ENCODE measurements at places on chromosomes 11 and 22.
A peak's percentile ranks its signal among the peaks of the same experiment; 100 is the strongest.

DNA sequence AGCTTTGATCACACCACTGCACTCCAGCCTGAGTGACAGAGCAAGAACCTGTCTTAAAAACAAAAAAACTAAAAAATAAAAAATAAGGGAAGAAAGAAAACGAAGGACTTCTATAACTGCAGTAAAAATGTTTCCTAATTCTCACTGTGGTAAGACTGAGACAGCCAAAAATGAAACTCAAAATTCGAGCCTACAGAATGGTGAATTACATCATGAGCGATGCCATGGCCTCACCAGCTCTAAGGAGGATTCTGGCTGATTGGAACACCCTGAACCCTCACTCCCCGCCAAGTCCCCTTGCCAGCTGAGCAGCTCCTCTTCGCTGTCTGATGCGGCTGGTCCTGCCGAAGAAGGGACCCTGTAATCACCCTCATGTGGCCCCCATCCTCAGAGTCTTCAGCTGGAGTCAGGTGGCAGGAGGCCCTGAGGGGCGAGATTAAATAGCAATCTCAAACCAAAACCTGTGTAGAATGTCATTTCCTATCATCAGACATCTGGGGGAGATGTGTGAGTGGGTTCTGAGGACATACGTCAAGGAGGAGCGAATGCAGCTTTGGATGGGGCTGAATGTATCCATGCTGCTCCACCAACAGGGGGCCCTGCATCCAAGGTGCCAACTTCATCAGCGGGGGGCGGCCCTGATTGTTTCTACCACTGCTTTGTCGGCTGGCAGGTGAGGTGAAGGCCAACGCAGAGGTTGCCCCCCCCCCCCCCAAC lies 29.2 kb downstream of the PDGFB start:
- peak; percentile 71 for DNase-seq

- DNase-seq: no peak
These were observed 317.8 kb downstream of the MIAT start for GRCh38 chr22:26974914-26975803.

DNA sequence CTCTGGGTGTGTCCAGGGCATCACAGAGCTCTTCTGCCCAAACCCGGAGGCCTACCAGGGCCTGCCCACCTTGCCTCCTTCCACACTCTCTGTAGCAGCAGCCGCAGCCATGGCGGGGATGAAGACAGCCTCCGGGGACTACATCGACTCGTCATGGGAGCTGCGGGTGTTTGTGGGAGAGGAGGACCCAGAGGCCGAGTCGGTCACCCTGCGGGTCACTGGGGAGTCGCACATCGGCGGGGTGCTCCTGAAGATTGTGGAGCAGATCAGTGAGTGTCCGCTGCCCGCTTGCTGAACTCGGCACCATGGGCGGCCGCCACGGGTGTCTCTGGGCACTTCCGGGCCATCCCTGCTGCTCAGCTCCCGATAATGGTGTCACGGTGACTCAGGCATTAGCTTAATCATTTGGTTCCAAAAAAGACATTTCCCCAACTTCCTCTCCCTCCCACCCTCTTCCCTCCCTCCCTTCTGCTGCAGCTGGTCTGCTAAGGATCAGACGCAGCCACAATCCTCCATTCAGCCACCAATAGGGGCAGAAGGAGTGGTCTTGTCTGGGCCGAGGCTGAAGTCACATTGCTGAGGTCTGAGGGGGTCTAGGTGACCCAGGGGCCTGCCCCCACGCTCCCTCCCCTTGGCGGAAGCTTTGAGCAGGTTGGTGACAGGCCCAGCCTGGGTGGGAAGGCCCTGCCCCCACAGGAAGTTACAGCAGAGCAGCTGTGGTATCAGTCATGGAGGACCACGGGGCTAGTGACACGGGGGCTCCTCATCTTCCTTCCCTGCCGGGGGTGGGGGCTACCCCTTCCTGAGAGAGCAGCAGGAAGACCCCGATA lies 950 bp downstream of the FERMT3 start:
- no peak for DNase-seq

DNA sequence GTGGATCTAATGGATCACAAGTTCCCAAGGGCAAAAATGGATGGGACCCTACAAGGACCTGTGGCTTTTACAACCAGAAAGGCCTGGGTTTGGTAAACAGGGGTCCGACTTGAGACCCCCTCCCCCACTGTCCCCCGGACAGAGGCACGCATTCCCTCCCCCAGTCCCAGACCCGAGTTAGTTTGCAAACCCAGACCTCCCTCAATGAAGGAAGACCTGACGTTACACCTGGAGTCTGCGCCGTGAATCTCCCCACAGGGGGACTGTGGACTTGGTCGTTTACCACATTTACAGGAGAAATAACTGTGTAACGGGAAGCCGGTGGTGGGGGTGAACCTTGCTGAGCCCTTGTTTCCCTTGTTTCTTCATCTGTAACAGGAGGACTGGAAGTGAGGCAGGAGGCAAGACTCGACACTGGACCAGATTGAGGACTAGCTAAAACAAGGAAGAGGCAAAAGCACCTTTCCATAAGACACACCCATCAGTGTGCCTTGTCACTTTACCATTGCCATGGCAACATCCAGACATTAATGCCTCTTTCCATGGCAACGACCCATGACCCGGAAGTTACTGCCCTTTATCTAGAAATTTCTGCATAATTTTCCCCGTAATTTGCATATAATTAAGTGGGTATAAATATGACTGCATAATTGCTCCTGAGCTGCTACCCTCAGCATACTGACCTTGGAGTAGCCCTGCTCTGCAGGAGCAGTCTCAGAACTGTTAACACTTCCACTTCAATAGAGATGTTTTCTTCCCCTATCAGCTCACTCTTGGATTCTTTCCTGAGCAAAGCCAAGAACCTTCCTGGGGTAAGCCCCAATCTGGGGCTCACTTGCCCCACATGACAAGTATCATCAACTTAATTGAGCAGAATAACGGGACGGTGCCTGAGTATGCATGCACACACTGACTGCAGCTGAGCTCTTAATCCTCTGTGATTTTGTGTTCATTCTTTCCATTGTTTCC lies 25.4 kb downstream of the PDGFB start:
- DNase-seq: peak; percentile 26

DNA sequence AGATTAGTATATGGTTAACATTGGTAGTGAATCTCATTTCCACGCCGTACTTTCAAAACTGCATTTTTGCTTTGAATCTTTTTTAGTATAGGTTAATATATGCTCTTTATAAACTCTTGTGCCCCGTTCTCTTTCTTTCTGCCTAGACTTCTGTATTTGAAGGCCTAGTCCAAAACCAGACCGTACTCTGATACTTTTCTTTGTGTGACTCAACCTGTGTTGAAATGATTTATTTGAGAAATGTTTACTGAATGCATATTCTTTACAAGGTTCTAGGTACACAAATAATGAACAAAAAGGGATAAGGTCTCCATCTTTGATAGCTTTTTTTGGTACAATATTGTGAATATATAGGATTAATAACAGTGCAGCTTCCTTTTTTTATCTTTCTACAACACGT lies 68.3 kb downstream of the HIPK3 start:
- no peak for DNase-seq

DNA sequence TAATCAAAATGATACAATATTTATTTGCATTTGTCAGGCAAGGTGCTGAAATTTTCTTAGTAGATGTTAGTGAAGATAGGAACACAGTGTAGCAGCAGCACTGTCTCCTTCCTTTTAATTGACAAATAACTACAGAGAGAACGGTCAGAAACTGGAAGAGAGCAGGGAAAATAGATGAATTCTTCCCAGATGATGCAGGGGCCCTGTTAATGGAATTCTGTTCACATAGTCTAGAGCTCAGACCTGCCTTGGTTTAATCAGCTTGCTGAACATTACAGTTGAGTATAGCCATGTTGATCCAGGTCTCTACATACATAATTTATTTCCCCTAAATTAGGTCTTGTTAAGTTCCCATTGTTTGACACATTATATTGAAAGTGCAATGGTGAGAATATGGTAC lies 127.4 kb downstream of the SLC17A6 start:
- DNase-seq: no peak

DNA sequence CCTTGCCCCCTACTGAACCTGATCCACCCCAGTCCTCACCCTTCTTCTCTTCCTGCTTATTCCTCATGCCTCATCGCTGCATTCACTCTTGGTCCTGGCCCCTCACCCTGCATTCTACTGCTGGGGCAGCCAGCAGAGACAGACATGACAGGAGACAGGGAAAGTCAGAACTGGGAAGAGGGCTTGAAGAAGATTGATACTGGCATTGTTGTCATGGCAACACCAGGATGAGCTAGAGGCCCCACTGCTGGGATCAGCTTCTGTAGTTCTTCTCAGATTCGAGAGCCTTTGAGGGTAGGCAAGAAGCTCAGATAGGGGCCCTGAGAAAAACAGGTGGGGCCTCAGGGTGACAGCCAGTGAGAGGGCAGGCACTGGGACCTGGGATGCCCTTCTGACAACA lies 264.3 kb downstream of the MIAT start:
- no peak for DNase-seq

GRCh38 chr11:62428871-62429560 lies 10.2 kb downstream of the SCGB1A1 start:
- DNase-seq: no peak

DNA sequence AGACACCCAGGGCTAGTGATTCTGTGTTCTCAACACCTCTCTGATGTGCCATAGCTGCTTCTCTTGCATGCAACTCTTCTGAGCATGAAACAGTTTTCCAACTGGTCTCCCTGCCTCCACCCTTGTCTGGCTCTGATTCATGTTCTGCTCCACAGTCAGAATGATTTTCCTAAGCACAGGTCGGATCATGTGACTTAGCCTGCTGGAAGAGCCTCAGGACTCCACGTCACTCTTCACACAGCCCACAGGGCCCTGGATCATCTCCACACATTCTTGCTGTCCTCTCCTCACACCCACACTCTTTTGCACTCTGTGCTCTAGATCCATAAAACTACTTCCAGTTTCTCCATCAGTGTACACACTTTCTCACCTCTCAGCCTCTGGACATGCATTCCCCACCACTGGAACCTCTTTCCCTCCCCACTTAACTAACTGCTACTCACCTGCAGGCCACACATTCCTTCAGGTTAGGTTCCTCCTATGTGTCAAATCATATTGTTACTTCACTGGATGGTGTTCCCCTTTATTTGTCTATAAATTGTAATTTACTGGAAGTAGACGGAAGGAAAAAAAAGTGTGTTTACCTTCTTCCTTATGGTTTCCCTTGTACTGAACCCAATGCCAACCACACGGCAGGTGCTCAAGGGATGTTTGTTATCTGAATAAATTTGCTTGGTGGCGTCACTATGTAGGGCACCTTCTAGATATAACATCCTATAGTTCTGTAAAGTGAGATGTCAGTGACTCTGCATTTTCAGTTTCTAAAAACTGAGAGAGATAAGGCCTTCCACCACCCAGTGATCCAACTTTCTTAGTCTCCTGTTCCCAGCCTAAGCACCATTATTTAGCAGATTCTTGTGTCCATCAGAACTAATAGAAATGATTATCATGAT lies 133.7 kb downstream of the ETS1 start:
- DNase-seq: no peak

DNA sequence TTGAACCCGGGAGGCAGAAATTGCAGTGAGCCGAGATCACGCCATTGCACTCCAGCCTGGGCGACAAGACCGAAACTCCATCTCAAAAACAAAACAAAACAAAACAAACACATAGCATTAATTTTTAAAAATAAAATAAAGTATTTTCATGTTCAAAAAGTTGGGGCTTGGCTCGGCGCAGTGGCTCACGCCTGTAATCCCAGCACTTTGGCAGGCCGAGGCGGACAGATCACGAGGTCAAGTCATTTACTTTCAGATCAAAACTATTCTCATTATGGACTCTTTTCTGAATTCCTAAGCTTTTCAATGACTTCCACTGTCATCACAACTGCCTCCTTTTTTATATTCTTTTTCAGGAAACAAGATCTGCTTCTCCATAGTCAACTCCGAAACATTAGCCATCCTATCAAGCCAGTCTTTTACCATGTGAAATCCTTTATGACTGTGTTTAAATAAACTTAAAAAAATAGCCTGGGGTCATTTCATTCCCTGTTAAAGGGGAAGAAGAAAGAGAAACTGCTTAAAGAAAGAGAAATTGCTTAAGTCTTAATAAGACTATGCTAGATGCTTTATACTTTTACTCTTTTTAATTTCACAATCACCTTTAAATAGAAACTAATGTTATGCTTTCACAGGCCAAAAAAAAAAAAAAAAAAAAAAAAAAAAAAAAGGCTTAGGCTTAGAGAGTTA lies 13.1 kb upstream of the CHRNA10 start:
- DNase-seq: no peak

GRCh38 chr22:36084717-36085116 lies 56.1 kb upstream of the RBFOX2 start:
- DNase-seq: no peak

DNA sequence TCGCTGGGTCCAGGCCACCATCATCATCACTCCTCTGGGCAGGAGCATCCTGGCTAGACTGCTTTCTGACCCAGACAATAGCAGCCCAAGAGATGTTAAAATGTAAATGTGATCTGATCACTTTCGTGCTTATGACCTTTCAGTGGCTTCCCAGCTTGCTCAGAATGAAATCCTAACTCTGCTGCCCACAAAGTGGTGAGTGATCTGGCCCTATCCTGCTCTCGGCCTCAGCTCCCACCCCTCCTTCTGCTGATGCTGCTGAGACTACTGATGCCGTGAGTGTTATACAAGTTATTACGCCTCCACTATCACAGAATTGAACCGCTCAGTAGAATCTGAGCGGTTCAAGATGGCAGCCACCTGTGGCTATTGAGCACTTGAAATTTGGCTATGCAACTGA lies 26.2 kb downstream of the ELF5 start:
- no peak for DNase-seq

DNA sequence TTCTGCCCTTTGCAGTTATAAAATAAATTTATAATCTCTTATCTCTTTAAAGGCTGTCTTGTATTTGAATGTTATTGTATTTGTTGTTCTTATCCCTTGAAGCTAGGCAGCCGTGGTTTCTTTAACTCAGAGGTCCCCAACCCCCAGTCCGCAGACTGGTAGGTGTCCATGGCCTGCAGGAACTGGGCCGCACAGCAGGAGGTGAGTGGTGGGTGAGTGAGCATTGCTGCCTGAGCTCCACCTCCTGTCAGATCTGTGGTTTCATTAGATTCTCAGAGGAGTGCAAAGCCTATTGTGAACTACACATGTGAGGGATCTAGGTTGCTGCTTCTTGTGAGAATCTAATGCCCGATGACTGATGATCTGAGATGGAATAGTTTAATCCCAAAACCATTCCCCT lies 380.0 kb upstream of the CCDC90B start:
- DNase-seq: no peak

DNA sequence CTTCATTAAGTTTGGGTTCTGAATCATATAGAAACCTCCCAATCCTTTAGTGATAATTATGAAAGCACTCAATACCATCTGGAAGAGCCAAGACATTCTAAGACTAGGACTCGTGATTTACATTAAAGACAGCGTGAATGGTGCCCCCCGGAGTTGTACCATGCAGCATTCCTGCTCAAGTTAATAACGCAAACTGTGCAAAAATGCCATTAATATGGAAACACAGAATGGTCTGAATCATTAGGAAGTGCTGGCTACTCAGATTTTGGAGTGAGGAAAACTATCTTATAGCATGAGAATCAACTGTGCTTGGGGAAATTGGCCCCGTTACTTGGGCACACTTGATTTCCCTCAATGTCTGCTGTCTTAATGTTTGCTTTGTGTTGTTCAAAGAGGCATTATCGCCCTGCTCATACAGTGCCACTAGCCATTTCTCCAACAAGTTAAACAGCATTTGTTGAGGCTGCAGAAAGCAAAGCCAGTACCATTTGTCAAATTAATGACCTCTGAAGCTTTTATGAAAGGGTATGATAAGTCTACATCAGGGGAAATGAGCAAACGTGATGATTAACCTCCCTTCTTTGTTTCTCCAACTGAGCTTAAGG lies 18.5 kb upstream of the TPH1 start:
- DNase-seq: no peak

- no peak for DNase-seq
These were observed 768.3 kb upstream of the ARHGAP42 start for GRCh38 chr11:99918761-99919160.

- DNase-seq: no peak
These were observed 245.0 kb downstream of the CSNK2A3 start for GRCh38 chr11:11108026-11108425.

All from H9 (cell line).